Omental fat pad (tissue), 4 donors: ENCODE measurements at places on chromosomes 7 and 10. TPM values are rescaled to one million over a fixed set of nuclear protein-coding genes. Genes with fewer than 3 reads are reported as not detected.
A peak's percentile ranks its signal among the peaks of the same experiment; 100 is the strongest.

C10orf105 gene
- 0.38 TPM for total RNA-seq

GRCh38 chr10:72186258-72186981 lies 29.4 kb upstream of the ANAPC16 start:
- DNase-seq: no peak

DNA sequence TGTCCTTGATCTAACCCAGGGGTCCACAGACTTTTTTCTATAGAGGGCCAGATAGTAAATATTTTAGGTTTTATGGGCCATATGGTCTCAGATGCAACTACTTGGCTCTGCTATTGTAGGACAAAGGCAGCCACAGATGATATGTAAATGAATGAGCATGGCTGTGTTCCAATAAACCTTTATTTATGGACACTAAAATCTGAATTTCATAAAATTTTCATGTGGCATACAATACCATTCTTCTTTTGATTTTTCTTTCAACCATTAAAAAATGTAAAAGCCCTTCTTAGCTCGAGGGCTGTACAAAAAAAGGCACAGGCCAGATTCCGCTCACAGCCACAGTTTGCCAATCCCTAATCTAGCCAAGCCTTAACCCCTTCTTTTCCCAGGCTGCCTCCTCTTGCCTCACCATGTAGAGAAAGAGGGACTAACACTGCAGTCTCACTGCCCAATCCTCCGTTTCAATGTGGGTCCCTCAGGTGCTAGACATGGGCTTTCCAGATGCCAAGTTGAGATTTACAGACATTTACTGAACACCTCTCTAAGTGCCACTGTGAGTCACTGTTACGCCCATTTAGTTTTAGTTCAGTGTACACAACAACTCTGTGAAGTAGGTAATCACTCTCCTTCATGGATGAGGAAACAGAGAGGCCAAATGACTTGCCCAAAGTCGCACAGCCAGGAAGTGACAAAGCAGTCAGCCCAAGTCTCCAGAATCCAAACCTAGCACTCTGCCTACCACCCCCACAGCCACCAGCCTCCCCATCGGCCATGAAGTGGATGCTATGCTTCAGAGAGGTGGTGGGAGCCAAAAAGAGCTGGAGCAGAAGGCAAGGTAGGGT lies 132.6 kb upstream of the PDLIM1 start:
- no peak for DNase-seq

DNA sequence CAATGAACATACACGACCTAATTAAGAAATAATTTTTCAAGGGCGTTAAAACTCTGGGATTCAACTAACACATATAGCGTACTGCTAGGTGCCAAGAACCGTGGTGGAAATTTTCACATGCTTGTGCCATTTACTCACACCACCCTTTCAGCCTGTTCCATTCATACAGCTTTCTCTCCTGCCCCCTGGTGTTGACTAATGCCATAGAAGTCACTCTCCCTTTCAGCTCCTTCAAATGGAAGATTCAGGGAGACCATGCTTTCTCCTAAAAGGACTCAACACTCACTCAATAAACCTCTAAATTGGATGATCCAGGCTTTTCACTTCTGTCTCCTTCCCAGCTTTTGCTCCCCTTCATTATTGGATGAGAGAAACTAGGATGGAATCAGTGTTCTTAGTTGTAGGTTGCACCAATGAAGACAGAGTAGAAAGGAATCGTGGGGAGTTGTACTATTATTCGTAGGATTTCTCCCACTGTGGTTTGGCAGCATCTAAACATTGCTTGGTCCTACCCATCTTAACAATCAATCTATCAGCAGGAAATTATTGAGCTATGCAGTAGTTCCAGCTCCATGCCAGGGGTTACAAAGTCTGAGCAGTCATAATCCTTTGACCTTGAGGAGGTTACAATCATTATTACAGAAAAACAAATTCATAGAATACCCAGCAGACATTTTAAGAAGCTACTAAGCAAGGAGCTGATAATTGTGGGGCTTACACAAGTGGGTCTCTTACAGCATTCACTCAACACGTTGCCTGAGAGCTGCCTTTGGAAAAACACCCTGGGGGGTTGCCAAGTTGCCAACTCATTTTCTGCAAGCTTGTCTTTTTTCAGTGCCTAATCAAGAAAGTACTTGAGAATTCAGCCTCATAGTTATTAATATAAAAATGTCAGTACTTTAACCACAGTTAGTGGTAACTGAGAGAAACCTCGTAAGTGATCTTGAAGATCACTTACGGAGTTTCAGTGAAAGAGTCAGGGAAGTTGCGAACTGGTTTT lies 2.8 kb upstream of the PPP1R3C start:
- peak; percentile 29 for DNase-seq

GRCh38 chr7:94556028-94556427 lies 46.4 kb downstream of the CASD1 start:
- no peak for DNase-seq

ZNF107 gene
- total RNA-seq: 12.9 TPM

DNA sequence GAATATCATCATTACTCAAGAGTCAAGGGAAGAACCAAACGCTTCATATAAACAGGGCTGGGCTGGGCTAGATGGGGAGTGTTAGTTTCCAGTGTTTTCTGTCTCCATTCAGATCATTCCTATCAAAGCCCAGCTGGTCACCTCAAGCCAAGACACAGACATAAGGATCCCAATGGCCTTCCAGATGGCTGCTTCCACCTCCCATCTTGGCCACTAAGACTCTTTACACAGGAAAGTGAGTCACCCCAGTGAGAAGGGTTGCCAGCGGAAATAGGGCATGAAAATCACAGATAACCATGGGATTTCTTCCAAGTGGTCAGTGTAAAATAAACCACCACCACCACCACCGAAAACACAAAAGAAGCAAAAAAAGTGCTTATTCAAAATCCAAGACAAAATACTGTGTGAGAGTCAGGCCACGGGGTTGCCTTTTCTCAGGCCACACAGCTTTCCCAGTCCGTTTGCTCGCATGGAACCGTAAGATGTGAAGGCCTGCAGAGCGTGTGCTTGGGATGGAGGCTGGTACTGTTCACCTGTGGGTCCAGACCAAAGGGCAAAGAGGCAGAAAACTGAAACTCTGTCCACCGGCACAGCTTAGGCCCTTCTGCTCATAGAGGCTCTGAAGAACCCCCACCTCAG lies 5.6 kb downstream of the PRSS2 start:
- no peak for DNase-seq

GRCh38 chr7:151694828-151695580 lies 175.3 kb upstream of the RHEB start:
- DNase-seq: no peak

DNA sequence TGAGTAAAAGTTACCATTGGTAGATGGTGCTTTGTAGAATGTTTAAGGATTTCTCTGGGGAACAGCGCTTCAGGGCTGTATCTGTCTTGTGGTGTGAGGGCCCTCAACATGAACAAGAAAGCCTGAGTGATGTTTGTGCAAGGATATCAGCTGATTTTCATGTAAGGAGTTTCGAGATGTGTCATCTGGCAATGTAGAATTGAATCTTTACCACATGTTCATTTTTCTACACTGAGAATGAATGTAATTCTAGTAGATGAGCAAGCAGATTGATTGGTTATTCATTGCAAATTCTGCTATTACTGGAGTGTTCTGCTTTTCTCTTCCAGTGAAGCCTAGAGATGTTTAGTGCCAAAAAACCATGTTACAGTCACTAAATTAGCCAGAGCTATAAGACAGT lies 87.7 kb downstream of the ST7 start:
- DNase-seq: no peak

DNA sequence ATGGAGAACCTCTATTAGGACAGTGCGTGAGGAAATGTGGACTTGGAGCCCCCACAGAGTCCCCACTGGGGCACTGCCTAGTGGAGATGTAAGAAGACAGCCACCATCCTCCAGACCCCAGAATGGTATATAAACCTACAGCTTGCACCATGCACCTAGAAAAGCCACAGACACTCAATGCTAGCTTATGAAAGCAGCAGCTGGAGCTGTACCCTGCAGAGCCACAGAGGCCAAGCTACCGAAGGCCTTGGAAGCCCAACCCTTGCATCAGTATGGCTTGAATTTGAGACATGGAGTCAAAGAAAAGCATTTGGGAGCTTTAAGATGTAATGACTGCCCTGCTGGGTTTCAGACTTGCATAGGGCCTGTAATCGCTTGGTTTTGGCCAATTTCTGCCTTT lies 361.3 kb downstream of the ZNF248 start:
- no peak for DNase-seq

CYP26A1 gene
- total RNA-seq: not detected

- DNase-seq: no peak
Measured at GRCh38 chr7:70477036-70478010, 654.6 kb upstream of the GALNT17 start.

PTN gene
- total RNA-seq: 7.5 TPM

HTR7 gene
- 0.75 TPM for total RNA-seq

- DNase-seq: no peak
Measured at GRCh38 chr7:127997226-127997922, 33.9 kb downstream of the LRRC4 start.

- no peak for DNase-seq
Measured at GRCh38 chr10:110883924-110884323, 12.2 kb downstream of the PDCD4 start.

CPED1 gene
- 24.9 TPM for total RNA-seq

- DNase-seq: no peak
Measured at GRCh38 chr7:15558756-15559155, 3.1 kb downstream of the AGMO start.

NYAP1 gene
- 2.4 TPM for total RNA-seq

DNA sequence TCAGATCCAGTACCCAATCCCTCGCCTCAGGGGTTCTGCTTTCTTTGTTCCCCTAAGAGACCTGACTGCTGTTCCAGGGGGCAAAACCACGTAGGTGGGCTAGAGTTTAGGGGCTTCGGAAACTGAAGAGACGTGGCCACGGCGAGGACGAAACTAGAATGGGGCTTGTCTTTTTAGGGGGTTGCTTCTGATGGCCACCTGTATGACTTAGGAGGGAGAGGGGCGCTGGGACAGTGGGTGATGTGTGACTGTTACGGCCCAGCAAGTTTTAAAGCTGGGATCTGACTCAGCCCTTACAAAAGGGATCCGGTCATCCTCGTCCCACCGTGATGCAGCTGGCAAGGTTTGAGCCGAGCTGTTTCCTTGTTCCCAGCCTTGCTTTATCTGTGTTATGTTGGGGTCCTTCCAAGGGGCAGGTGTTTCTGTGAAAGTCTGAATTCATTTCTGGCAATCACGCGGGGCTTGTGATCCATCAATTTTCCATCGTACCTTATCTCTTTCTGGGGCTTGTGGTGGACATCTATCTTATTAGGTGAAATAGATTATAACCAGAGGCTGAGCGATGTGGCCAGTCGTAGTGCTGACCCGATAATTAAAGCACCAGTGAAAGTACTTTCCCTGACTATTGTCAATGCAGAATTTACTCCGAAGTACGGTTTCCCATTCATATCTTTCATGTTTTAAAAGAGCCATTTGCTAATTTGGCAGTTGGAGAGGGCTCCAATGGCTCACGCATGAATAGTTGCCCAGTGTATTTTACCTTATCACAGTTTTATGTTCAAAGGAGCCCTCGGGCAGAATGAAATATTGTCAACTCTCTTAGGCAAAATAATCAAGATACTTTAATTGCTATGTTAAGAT lies 830 bp downstream of the MET start:
- peak; percentile 46 for DNase-seq

DTX2 gene
- total RNA-seq: 22.7 TPM

GRCh38 chr7:139092090-139092796 lies 17.3 kb downstream of the ZC3HAV1 start:
- no peak for DNase-seq

C7orf57 gene
- not detected for total RNA-seq

DNA sequence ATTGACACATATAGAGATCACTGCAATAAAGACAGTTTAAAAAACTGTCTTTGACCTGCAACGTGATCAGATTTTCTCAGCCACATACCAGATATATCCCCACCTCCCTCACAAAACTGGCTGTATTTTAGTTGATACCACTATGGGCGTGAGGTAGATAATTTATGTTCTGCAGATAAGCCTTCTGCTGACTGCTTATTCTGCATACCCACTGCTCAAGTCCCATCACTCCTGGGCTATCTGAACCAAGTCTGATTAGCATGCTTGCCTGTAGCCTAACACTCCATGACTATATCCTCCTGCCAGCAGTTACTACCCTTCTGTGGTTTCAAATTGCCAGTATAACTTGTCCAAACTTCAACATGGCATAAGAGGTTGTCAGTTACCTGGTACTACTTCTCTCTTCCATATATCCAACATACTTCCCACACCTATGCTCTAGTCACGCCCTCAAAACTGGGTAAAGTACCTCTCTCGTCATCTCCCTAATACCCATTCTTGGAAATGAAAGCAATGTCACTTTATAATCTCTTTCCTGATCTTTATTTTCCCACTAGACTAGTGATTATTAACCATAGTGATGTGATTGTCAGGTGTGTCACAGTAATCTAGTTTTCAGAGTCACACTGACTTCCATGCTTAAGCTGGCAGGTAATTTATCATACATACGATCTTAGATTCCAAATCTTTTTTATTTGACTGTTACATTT lies 70.7 kb downstream of the MALSU1 start:
- DNase-seq: no peak

DNA sequence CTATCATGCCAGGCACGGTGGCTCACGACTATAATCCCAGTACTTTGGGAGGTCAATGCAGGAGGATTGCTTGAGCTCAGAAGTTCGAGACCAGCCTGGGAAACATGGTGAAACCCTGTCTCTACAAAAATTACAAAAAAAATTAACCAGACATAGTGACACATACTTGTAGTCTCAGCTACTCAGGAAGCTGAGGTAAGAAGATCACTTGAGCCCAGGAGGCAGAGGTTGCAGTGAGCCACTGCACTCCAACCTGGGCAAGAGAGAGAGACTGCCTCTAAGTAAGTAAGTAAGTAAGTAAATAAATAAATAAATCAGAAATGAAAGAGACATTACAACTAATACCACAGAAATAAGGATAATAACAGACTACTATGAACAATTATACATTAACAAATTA lies 36.2 kb downstream of the PDLIM1 start:
- no peak for DNase-seq

GRCh38 chr10:76115471-76116155 lies 684.2 kb downstream of the LRMDA start:
- no peak for DNase-seq

BCL7B gene
- 91.9 TPM for total RNA-seq

DNA sequence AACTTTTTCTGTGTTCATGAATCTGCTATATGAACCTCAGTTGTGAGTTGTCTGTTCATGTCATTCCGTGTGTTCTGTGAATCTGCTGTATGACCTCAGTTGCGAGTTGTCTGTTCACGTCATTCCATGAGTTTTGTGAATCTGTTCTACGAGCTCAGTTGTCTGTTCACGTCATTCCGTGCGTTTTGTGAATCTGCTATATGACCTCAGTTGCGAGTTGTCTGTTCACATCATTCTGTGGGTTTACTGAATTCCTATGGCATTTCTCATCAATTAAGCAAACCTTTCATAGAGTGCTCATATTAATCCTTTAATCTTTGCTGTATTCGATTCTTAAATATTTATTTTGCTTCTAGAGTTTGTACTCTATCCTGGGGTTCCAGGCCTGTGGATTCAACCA lies 150.6 kb downstream of the DIP2C start:
- no peak for DNase-seq

DNA sequence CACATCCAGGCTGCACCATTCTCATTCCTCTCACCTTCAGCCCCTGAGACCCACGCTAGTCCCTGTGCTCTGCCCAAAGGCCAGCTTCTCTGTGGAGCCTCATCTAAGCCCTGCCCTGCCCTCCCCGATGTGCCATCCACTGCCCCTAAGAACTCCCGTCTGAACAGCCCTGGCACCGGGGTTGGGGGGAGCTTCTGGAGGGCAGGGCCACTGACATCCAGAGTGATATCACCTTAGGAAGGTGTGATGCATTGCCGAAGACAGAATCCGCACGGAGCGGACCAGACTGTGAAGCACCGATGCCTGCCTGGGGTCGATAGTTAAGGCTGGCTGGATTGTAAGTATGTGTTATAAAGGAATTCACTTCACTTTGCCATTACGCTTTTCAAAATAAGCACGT lies 511.0 kb downstream of the PTPRN2 start:
- no peak for DNase-seq

OR2A7 gene
- total RNA-seq: 4.5 TPM

PIP gene
- not detected for total RNA-seq
